ENCODE measurements at places on chromosomes 3 and 15.

- no peak for DNase-seq
Measured at GRCh38 chr15:83714939-83715628, 61.2 kb downstream of the ADAMTSL3 start.

GRCh38 chr15:89125088-89125826 is 37.0 kb downstream of the ABHD2 start:
- DNase-seq: no peak

DNA sequence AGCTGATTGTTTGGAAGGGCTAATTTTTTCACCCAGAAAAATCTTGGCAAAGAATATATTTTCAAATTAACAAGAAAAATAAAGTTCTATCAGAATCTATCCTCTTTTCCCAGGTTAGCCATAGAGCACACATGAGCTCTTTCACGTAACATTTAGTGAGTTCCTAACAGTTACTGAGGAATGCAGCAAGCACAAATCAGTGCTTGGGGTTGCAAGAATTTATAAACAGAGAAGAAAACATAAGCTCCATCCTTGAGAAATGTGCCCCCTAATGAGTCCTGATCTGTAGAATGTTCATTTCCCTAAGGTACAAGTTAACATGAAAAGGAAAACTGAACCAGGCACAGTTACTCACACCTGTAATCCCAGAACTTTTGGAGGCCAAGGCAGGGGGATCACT is 13.9 kb downstream of the EOGT start:
- DNase-seq: no peak

DNA sequence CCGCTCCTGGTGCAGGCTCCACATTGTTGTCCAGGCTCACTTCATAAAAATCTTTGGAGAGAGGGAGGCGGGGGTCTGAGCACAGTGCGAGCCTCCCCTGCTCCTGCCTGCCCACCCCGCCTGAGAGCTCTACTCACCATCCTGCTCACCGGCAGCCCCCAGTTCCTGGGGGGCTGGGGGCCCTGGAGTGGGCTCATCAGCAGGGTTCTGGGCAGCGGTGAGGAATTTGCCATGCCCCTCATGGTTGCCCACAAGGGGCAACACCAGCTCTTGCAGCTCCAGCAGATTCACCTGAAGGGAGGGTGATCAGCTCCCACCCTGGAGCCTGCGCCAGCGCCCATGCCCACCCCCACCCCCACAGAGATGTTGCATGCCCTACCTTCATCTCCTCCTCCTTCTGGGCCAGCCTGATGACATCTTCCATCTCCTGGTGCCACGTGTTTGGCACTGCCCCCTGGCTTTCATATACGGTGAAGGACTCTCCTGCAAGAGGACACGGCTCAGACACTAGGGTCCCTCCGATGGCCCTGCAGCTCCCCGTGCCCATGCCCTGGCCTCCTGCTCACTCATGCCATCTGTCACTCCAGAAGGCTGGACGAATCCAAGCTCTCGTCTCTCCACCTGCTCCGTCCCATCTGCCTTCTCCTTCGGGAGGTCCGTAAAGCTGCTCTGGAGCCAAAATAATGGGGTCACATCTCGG is 162.1 kb downstream of the TBC1D2B start:
- DNase-seq: peak; percentile 4

DNA sequence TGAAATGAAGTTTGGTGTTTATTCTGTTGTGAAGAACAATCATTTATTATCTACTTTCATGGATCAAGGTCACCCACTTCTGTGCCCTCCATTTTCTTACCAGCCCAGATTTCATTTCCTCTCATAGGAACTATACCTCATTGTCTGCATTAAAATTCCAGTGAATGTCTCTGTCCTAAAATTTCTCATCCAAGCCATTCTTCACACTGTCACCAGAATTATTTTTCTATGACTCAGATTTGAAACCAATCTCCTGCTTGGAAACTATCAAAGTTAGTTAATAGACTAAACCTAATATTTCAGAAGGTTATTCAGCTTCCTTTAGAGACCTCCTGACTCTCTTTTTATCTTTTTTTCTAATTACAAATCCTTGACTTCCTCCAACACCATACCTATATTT is 364.1 kb upstream of the CBLB start:
- DNase-seq: no peak

- no peak for DNase-seq
Measured at GRCh38 chr3:178063461-178063860, 472.8 kb upstream of the KCNMB2 start.

DNA sequence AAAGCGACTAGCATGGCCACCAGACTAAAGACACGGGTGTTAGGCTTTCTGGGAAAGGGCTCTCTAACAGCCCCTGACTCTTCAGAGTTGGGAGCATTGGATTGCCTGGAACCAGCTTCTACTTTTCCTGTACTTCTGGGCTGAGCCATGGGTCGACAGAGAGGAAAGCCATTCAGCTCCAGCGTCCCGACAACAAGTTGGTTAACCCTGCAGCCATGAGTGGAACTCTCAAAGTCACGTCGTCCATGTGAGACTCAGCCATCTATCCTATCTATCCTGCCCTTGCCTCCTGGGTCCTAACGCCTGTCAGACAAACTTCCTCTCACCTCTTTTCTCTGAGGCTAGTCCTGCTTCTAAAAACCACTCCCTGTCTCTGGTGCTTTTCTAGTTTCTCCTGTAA is 32.6 kb upstream of the TBC1D5 start:
- peak; percentile 64 for DNase-seq

DNA sequence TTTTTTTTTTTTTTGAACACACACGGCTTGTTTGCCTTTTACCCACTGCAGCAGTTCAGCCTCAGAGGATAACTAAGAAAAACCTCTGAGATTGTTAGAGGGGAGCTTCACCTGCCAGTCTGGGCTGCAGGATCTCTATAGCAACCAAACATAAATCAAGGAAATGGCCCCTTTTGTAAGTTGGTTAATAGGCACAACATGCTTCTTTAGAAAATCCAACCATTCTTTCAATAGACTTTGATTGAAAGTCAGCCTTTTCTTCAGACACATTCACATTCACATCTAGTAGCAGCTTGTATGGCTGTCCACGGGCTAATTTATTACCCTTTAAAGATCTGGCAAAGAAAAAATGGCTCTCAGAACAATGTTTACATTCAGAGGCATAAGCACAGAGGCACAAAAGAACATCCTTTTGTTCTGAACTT is 136.6 kb upstream of the RARB start:
- DNase-seq: no peak

- DNase-seq: no peak
Measured at GRCh38 chr3:143526011-143526545, 322.2 kb downstream of the SLC9A9 start.

DNA sequence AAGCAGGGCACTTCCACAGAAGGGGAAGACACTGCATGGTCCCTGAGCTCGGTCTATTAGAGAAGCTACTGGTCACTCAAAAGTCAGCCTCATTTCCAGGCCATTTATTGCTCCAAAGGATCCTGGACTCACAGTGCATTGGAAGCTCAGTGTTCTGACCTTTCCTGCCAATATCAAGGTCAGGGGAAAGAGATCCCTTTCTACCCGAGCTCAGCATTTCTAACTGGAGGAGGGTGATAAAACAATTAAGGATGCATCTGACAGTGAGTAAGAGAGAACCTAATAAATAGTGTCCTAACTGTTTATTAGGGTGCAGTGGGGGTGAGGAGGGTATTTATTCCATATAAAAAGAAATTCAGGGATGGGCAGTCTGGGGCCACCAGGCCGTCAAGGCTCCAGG is 26.8 kb upstream of the INSYN1 start:
- DNase-seq: no peak

GRCh38 chr3:19073341-19074105 is 74.8 kb upstream of the KCNH8 start:
- DNase-seq: no peak

GRCh38 chr3:194615226-194615625 is 18.0 kb downstream of the TMEM44 start:
- DNase-seq: no peak

DNA sequence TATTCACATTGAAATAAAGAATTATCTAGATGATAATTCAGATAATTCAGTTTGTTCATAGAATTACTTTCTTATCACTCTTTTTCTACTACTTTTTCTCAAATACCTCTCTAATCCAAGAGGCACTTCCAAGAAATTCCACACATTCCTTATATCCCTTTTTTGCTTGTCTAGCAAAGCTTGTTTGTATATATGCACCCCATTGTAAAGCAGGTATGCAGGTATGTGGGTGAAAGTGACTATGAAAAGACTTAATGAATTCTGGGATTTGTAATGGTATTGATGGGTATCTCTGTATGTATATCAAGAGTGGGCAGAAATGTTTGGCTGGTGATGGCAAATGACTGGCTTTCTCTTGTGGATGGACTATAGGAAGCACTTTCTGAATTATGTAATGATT is 94.1 kb upstream of the FGF7 start:
- no peak for DNase-seq

DNA sequence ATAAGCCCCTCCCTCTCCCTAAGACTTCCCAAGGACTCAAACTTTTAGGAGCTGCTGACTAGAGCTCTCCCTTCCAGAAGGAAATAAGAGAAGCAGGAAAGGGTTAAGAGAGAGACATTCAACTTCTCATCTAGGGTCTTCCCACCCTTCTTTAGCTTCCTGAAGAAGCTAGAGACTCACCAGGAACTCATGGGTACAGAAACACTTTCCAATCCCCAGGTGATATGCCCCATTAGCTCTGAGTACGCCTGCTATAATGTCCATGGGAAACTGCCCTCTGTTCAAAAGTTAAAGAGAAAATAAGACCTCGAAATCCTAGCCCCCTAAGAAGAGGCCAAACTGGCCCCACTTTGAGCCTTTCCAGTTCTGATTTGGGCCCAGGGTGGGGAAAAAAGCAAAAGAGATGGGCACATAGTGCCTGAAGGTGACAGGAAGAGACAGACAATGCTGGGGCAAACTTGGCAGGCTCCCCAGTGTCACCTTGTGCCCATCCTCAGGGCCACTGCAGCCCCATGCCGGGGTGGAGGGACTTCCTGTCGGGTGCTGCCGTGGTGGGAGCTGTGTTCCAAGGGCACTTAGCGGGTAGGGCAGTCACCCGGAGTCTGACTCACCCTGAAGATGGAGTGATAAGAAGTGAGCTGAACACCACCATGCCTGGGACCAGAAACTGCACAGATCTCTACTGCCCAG is 29.5 kb downstream of the CCDC12 start:
- peak; percentile 58 for DNase-seq

DNA sequence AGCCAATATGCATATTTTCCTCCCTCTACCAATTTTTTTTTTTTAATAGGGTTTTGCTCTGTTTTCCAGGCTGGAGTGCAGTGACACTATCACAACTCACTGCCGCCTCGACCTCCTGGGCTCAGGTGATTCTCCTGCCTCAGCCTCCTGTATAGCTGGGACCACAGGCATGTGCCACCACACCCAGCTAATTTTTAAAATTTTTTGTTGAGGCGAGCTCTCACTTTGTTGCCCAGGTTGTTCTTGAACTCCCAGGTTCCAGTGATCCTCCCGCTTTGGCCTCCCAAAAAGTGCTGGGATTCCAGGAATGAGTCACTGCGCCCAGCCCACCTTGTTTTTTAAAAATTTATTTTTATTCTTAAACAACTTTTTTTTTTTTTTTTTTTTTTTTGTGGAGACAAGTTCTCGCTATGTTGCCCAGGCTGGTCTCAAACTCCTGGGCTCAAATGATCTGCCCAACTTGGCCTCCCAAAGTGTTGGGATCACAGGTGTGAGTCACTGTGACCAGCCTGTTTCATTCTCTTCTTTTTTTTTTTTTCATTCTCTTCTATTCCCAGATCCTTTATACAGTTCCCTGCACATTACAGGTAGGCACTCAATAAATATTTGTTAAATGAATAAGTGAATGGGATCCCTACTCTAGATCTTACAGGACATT is 40.5 kb upstream of the PIK3CB start:
- no peak for DNase-seq

GRCh38 chr3:112046599-112046998 is 12.1 kb downstream of the TMPRSS7 start:
- no peak for DNase-seq

- DNase-seq: no peak
Measured at GRCh38 chr3:166275024-166275390, 437.8 kb upstream of the BCHE start.

GRCh38 chr3:40290396-40290795 is 19.1 kb upstream of the EIF1B start:
- DNase-seq: no peak

- no peak for DNase-seq
Measured at GRCh38 chr15:81343371-81343770, 19.4 kb upstream of the STARD5 start.

DNA sequence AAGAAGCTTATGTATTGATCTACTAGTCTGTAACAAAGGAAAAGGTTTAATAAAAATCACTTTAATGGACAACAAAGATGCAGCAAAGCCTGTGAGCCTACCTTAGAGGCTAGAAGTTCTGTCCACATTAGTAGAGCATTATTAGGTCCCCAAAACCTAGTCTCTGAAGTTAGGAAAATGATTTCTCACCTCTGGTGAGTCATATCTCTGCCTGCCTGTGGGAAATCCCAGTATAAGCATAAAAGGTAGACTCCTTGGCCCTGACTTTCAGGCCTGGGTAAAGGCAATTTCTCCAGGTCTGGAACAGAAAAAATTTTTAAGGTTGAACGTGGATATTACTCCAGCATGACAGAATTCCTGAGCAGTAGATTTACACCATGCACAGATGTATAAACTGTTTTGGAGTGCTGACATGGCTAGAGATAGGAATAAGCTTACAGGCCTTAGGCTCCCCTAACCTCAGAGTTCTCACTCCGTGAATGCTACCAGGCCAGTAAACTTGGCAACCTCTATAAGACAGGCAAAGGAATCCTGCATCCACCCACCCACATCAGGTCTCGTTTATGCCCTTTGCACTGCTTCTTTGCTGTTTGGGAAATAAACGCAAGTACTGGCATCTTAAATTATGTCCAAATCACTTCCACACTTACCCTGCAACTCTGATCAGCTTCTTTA is 104.1 kb downstream of the SERPINI1 start:
- no peak for DNase-seq

- DNase-seq: no peak
Measured at GRCh38 chr3:132997404-132998185, 40.6 kb upstream of the TMEM108 start.

DNA sequence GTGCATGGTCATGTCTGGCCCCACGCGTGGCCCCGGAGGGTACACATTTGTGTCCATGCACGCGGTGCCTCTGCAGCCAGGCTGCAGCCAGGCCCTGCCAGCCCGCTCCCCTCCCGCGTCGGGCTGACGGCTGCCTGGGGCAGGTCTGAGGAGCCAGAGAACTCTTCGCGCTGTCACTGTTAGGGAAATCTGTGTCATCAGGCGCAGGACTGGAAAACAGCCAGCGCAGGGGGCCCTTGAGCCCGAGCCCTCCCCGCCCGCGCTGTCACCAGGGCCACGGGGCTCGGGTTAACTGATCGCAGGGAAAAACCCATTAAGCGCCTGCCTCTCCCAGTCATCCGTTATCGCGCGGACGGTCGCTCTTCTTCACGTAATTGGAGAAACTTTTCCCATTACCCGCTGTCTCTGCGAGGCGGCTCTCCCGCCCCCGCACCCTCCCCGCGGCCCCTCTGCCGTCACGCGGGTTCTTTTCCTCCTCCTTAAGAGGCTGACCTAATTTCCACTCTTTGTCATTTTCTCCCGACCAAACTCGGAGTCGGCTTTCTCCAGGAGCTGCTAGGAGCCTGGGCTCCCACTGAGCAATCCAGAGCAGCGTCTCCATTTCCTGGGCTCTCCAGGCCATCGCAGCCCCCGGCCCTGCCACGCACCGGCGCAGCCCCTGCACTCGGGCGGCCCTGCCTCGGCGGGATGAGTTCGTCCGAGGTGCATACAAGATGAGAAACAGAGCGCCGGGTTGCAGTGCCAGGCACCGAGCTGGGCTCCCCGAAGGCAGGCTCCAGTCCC is 57.5 kb upstream of the PRR23E start:
- no peak for DNase-seq

GRCh38 chr3:27607370-27607769 is 114.8 kb downstream of the EOMES start:
- DNase-seq: no peak

Measured in activated naive CD8-positive, alpha-beta T cell treated with anti-CD3 and anti-CD28 coated beads, Interleukin-2, amount 10 ng/mL, durations not matched to agents 7 days and 5 days (primary cell).